ENCODE measurements at places on chromosomes 7 and 10.

DNA sequence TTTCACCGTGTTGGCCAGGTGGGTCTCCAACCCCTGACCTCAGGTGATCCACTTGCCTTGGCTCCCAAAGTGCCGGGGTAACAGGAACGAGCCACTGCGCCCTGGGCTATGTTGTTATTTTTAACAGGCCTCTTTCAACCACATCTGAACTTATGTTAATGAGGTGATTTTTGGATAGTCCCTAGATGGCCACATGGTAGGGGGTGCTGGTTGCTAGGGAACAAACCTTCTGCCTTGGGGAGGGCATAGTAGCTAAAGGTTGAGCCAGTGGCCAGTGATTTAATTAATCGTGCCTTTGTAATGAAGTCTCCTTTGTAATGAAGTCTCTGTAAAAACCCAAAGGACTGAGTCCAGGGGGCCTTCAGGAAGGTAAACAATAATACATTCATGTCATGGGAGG lies 9.1 kb downstream of the COMTD1 start:
- no peak for DNase-seq

DNA sequence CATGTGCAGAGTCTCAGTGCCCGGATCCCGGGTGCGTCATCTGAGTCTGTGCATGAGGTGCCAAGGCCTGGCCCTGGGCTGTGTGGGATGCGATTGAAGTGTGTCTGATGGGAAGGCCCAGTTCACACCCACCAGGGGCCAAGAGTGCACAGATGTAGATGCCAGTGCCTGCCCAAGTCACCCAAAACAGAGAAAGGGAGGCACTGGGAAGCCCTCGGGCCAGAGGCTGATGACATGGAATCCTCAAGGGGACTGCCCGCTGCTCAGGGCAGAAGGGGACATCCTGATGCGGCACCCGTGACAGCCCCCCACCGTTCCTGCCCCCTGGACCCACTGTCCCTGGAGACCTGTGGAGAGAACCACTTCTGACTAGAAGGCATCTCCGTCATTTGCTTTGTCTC lies 72.2 kb upstream of the ZNF479 start:
- no peak for DNase-seq

DNA sequence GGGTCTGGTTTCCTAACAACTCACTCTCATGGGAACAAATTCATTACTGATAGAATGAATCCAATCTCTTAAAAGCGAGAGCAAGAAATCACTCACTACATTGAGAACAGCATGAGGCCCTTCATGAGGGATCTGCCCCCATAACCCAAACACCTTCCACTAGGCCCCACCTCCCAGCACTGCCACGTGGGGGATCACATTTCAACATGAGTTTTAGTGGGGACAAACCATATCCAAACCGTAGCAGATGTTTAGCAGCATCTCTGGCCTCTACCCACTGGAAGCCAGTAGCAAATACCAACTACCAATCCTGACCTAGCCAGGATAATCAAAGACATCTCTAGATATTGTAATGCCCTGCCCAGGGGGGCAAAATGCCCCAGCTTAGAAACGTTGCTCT lies 243.9 kb downstream of the ARHGAP21 start:
- DNase-seq = no peak

GRCh38 chr10:106931159-106931852 lies 233.2 kb downstream of the SORCS1 start:
- no peak for DNase-seq

DNA sequence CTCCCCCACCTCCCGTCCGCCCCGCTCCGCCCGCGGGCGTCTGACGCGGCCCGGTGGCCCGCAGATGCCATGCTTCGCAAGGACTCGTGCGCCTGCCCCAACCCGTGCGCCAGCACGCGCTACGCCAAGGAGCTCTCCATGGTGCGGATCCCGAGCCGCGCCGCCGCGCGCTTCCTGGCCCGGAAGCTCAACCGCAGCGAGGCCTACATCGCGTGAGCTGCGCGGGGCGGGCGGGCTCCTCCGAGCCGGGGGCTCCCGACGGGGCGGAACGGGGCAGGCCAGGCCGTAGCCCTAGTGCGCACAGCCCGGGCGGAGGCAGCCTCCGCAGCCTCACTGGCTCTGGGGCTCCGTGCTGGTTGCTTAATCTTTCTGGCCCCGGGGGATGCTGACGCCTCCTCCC lies 2.8 kb downstream of the ASIC3 start:
- peak; percentile 45 for DNase-seq

DNA sequence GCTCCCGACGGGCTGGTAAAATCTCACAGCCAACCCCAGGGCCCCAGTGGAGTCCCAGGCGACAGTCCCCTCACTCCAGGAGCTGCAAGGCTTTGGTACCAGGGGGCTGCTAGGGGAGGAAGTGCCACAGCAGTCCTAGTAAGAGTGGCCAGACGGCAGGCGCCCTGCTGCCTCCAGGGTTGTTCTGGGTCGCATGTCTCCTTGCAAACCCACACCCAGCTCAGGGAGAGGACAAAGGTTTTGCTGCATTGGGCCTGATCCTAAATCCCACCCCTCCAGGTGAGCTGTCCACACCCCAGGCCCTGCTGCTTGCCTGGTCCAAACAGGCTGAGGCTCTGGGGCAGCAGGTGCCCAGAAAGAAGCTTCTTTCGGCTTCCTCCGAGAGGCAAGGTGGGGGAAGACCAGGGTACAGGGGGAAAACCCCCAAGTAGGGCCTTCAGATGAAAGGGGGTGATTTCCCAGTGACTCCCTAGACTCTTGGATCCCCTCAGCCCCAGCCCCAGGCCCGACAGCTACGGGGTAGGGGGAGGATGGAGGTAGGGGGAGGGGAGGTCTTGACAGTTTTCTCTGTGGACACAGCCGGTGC lies 4.2 kb upstream of the KCP start:
- DNase-seq = no peak

DNA sequence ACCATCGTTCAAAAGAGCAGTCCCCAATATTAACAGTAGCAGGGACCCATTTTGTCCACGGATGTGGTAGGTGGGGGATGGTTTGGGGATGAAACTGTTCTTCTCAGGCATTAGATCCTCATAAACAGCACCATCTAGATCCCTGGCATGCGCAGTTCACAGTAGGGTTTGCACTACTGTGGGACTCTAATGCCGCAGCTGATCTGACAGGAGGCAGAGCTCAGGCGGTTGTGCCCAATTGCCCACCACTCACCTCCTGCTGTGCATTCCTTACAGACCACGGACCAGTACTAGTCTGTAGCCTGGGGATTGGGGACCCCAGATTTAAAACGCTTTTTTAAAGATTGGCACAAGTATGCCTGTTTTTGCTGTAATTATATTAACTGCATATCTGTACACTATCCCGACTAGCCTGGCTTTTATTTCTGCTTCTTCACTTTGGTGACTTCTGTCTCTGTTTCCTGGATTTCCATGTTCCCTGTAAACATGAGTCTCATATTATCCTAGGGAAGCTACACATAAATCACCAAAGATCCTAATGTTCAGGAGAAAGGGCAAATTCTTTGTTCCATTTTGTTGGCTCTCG lies 163.3 kb upstream of the AKR1E2 start:
- DNase-seq = no peak

- no peak for DNase-seq
These were observed 470.1 kb upstream of the TEX47 start for GRCh38 chr7:89265631-89266030.

- DNase-seq = no peak
These were observed 123.6 kb downstream of the NPTX2 start for GRCh38 chr7:98740643-98741042.

- no peak for DNase-seq
These were observed at the start of gene IGFBP3 for GRCh38 chr7:45920502-45921380. Gene IGFBP3 (minus strand): TSS chr7:45921272. CDS start chr7:45921140, 132 bp downstream.

- no peak for DNase-seq
These were observed 55.4 kb upstream of the SEC61G start for GRCh38 chr7:54814401-54814800.

GRCh38 chr7:135811506-135811905 lies 62.9 kb upstream of the FAM180A start:
- DNase-seq = no peak

- DNase-seq = no peak
These were observed 163.5 kb downstream of the PARD3 start for GRCh38 chr10:34651416-34652195.

DNA sequence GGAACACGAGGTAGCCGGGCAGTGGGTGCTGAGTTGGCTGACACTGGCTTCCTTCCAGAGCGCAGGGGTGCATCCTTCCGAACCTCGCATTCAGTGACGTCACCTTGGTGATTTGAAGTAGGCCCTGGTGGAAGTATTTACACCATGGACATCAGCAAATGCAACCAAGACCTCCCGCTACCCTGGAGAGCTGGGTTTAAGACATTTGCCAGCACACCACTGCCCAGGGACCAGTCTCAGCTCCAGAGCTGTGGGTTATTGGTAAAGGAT lies 106.4 kb upstream of the GPR26 start:
- no peak for DNase-seq

- no peak for DNase-seq
These were observed 65.2 kb downstream of the CUBN start for GRCh38 chr10:17064435-17064834.

DNA sequence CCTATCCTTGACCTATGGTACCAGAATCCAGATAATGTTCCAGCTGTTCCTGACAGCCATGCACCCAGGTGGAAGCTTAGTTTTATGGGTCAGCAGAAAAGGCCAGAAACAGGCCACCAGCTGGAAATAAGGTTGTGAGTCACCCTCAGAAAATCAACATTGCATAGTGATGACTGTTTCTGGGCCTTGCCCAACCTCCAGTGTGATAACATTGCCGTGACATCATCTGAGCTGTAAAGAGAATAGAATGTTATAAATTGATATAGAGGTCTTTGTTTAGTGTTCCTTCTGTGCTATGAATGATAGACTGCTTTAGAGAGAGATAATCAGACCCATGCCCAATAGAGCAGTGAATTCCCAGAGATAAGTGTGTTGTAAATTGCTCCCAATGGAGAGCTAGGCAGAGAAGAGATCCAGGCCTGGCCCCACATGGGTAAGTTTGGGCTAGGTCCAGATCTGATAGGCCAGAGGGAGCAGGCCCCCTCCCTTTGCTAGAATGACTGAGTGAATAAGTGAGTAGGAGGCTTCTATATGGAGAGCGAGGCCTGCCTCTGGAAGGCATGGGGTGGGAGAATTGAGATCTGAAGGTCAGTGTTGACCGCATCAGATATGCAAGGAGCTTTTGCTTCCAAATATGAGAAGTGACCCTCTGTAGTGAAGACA lies 14.2 kb upstream of the HPS1 start:
- no peak for DNase-seq

- no peak for DNase-seq
These were observed 63.7 kb downstream of the TRUB1 start for GRCh38 chr10:115001506-115002381.

DNA sequence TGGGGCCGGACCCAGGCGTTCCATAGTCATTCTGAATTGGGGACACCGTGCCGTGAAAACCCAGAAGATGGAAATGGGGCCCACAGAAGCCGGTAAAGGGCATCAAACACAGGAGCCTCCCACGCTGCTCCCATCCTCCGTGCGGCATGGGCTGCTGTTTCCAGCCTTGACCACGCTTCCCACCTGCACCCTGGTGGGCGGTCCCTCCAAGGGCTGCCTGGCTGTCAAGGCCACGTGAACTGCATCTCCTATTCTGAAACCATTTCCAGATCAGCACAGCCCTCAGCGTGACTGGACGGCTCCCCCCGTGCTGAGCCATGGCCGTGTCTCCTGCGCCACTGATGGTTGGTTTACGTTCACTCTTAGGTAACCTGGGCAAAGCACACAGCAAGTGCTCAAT lies 14.1 kb downstream of the CFAP46 start:
- no peak for DNase-seq

- DNase-seq = no peak
These were observed 205.2 kb downstream of the SEC23IP start for GRCh38 chr10:120097766-120098165.

DNA sequence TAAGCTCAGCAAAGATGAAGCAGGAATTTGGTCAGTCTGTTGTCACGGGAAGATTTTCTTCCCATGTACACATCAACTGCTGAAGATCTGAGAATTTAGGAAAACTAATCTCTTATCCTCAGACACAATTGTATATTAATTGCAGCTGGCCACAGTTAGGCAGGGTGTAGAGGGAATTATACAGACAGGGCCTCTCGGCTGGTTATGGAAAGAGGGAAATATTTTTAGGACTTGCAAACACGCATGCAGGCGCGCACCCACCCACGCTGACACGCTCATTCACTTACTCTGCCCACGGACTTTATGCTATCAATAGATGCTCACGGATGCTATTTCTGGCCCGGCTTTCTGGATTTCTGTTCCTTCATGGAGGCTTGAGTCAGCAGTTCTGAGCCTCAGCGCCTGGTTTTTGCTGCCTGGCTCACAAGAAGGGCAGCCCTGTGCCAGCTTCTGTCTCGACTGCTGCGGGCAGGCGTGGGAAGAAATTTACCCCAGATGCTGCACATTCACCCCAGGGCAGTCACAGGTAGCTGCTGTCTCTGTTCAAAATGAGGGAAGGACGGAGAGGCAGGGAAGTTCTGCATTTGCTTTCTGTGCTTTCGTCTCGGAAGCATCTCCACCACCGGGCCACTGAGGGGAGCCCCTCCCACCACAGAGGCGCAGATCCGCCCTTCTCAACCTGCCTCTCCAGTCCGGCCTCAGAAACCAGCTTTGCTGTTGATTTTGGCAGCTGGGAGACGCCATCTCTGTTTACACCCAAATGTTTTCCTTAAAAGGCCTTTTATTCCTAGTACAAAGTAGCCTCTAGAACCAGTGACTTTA lies 116.3 kb upstream of the BTBD16 start:
- DNase-seq = no peak

GRCh38 chr7:83337050-83337449 lies 174.4 kb upstream of the PCLO start:
- no peak for DNase-seq

- DNase-seq = no peak
These were observed 49.0 kb downstream of the PIK3CG start for GRCh38 chr7:106914018-106914607.

- no peak for DNase-seq
These were observed 40.4 kb upstream of the COBL start for GRCh38 chr7:51356849-51357516.

Measured in activated CD4-positive, alpha-beta T cell treated with anti-CD3 and anti-CD28 coated beads, Interleukin-2, amount 50 U/mL, for 48 hours (primary cell).